ENCODE measurements at places on chromosomes 2 and 18.

DNA sequence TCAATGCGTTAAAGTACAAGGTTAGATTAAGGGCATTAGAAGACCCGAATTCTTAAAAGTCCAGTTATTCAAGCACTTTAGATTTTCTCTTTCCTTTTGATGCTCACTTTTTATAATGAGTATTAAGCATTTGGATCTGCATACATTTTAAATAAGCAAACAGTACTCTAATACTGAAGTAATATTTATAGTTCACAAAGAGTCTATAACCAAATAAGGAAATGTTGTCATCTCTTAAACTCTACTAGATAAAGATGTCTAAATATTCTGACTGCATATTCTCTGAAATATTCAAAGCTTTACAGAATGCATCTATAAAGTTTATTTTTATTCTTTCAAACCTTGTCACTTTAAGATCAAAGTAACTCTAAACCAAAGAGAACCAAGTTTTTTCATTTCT lies 25.5 kb downstream of the PPP3R1 start:
- DNase-seq, result no peak

- DNase-seq, result no peak
These were observed 231.0 kb upstream of the TNP1 start for GRCh38 chr2:217090884-217091283.

DNA sequence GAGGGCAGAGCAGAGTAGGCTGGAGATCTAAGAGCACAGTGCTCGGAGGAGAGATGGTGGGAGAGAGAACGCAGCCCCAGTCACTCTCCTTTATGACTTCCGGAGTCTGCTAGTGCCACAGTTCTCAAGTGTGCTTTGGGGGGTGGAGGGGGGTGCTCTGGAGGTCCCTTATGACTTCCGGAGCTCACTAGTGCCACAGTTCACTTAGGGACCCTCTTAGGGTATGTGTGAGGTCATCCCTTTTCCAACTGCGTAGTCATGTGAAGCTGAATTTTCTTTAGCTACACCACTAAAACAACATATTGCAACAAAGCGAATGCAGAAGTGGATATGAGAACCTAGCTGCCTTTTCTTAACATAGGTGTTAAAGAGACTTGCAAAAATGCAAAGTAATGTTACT lies 153.7 kb upstream of the KCTD1 start:
- DNase-seq, result no peak

- DNase-seq, result no peak
These were observed 10.1 kb upstream of the CD226 start for GRCh38 chr18:69957747-69958146.

Data from Karpas-422 (cell line).